ENCODE measurements at places on chromosomes 2 and 18.
A peak's percentile ranks its signal among the peaks of the same experiment; 100 is the strongest.

GRCh38 chr2:128374711-128375413 is 56.2 kb upstream of the HS6ST1 start:
- H3K36me3 ChIP-seq, result no peaks in the 10 kb centered on the region
- peak; percentile 2 for DNase-seq
- peaks cover 15% of the 10 kb centered on the region for H3K27me3 ChIP-seq
- H3K4me1 ChIP-seq, result peaks cover 35% of the 10 kb centered on the region
- no peak overlapping the region for H3K27ac ChIP-seq

DNA sequence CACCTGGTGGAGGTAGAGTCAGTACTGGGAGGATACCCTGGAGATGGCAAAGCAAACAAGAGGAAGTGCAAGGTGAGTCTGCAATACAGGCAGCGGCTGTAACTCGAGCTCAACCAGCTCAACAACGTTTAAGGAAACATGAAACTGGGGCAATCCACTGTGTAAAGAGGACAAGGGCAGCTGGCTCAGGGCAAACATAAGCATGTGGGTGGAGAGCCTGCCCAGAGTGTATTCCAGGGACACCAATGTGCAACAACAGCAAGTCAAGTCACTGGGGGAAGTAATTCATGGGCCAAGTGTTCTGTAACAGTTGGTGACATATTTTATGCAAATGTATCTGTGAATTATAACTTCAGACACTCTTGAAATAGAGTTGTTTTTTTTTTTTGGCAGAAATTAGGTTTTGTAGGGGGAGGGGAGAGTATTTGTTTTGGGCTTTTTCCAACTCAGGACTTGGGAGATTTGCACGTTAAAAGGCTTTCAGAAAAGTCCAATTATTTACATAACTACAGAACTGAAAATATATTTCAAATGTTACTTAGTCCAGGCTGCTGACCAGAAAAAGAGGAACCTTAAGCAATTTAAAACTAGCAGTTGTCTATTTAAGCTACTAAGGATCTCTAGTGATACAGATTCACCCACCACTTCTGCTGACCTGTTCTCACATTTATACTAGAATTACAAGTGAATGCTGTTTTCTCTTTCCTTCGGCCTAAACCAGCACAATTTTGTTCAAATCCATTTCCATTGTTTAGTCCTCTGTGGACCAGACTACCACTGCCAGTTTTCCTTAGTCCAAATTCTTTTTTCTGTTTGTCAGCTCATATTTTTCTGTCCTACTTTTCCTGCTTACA is 18.6 kb downstream of the NRXN1 start:
- H3K36me3 ChIP-seq, result no peaks in the 10 kb centered on the region
- no peak overlapping the region for H3K27ac ChIP-seq
- no peak overlapping the region for H3K4me3 ChIP-seq
- no peak for DNase-seq
- H3K4me1 ChIP-seq, result no peaks in the 10 kb centered on the region
- no peaks in the 10 kb centered on the region for H3K27me3 ChIP-seq

GRCh38 chr2:23690421-23691105 is 236.4 kb downstream of the ATAD2B start:
- H3K27me3 ChIP-seq, result no peaks in the 10 kb centered on the region
- no peak overlapping the region for H3K4me3 ChIP-seq
- H3K36me3 ChIP-seq, result no peaks in the 10 kb centered on the region

DNA sequence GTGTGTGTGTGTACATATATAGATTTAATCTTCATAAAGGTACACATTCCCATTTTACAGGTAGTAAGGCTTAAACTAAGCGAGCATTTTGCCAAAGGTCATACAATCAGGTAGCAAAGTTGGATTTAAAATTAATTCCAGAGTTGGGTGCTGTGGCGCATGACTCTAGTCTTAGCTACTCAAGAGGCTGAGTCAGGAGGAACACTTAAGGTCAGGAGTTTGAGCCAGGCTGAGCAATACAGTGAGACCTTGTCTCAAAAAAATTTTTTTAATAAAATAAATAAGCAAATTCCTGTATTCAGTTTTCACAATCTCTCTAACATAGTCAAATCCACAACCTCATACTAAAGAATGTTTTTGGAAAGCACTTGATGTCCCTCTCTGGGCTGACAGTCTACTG is 111.5 kb upstream of the LDLRAD4 start:
- H3K4me3 ChIP-seq, result no peak overlapping the region
- peaks cover 52% of the 10 kb centered on the region for H3K36me3 ChIP-seq
- H3K27me3 ChIP-seq, result no peaks in the 10 kb centered on the region
- DNase-seq, result no peak
- H3K4me1 ChIP-seq, result no peaks in the 10 kb centered on the region

- no peak overlapping the region for H3K4me3 ChIP-seq
- H3K27ac ChIP-seq, result no peak overlapping the region
- no peaks in the 10 kb centered on the region for H3K4me1 ChIP-seq
- H3K36me3 ChIP-seq, result no peaks in the 10 kb centered on the region
Observed at GRCh38 chr18:45566025-45566740, 49.1 kb upstream of the SLC14A2 start.

DNA sequence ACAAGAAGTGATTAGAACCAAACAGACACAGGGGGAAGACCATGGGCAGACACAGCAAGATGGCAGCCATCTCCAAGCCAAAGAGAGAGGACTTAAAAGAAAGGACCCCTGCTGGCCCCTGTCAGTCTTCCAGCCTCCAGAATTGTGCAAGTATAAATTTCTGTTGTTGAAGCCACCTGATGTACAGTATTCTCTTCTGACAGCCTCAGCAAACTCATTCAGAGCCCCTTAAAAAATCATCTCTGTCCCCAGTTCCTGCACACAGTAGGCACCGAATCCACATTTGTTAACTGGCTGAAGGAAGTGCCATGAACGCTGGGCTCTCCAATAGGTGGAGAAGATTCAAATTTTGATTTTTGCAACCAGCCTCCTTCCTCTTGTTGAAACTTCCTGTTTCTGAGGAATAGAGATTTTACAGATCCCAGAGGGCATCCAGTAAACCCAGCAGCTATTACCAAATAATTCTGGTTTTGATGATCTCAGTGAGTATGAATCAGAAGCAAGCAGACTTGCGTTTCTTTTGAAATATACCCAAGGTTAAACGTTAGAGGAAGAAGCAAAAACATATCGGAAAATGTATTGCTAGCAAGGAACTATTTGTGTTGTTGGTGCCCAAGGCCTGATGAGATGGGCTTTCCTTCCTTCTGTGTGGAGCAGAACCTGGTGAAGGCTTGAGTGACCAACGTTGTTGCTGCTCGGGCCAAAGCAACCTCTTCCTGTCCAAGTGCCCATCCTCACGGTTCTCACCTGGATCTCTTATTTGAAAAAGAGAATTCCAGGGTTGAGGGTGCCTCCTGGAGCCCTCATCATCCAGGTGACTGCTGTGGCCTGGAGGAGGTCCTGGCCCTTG is 47.7 kb upstream of the PLB1 start:
- H3K36me3 ChIP-seq, result no peaks in the 10 kb centered on the region
- H3K4me3 ChIP-seq, result no peak overlapping the region
- peak overlapping the region; percentile 34 for H3K27ac ChIP-seq
- no peak for DNase-seq

- DNase-seq, result no peak
- H3K27ac ChIP-seq, result no peak overlapping the region
- no peak overlapping the region for H3K4me3 ChIP-seq
- H3K4me1 ChIP-seq, result no peaks in the 10 kb centered on the region
Observed at GRCh38 chr2:183227176-183227575, 102.9 kb downstream of the NUP35 start.

DNA sequence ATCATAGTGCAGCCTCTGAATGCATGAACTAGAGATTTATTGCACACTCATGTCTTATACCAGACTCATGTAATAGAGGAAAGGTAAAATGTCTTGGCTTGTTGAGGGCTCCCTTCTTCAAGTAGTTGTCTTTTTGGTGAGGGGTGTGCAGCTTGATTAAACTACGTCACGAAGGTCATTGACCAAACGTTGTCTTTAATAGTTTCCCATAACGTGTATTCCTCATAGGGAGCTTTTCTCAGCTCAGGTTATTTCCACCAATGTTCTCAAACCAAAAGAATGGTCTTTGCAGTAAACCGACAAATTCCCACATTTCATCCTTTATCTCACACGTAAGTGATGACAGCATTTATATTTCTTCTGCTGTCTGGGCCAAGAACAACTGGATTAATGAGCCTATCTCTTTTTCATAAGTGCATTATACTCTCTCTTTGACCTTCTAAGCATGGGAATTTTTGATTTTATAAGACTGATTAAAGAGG is 547.7 kb upstream of the ZEB2 start:
- H3K27ac ChIP-seq, result no peak overlapping the region
- no peaks in the 10 kb centered on the region for H3K36me3 ChIP-seq
- no peak for DNase-seq

- DNase-seq, result no peak
- no peak overlapping the region for H3K4me3 ChIP-seq
- H3K27ac ChIP-seq, result no peak overlapping the region
- no peaks in the 10 kb centered on the region for H3K36me3 ChIP-seq
- no peaks in the 10 kb centered on the region for H3K4me1 ChIP-seq
- no peaks in the 10 kb centered on the region for H3K27me3 ChIP-seq
Observed at GRCh38 chr2:178782236-178782635, 25.0 kb downstream of the TTN start.

DNA sequence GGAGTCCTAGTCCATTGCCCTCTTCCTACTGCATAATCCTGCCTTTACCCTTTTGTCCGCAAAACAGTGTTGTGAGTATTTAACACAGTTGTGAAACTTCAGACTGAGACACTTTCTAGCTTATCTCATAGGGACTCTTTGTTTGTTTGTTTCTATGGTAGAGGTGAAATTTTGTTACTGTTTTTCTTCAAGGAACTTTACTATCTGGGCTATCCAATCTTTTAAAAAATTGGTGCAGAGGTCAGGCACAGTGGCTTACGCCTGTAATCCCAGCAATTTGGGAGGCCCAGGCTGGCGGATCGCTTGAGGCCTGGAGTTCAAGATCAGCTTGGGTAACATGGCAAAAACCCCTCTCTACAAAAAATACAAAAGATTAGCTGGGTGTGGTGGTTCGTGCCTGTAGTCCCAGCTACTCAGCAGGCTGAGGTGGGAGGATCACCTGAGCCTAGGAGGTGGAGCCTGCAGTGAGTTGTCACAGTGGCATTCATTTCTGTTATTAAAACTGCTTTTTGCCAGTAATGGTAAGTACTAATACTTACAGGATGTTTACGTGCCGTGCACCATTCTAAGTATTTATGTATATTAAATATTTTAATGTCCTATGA is 18.8 kb downstream of the GMCL1 start:
- no peaks in the 10 kb centered on the region for H3K4me1 ChIP-seq
- H3K27ac ChIP-seq, result no peak overlapping the region
- H3K27me3 ChIP-seq, result no peaks in the 10 kb centered on the region
- no peak overlapping the region for H3K4me3 ChIP-seq

DNA sequence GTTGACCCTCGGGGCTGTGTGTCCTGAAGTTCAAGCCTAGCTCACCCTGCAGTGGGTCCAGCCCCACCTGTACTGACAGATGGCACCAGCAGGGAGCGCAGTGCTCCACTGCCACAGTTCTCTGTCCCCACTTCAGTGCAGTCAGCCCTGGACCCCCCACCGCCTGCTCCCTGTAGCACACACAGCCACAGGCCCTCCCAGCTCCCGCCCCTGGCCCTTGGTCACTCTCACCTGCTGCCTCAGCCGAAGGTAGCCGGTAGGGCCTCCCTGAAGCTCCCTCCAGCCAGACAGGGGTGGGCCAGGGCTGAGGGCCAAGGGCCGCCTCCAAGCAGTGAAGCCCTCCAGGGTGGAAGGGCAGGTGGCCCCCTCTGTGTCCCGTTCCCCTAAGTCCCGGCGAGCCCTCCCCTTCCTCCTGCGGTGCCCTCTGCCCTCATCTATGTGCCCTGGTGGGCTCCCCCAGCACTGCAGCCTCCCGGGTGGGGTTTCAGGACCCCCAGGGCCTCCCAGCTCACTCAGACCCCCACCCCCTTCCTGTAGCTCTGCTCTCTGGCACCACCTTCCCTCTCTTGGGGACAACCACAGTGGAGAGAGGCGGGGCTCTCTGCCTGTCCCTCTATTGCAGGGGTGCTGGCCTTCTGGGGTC is 10.8 kb upstream of the ALPP start:
- H3K27ac ChIP-seq, result no peak overlapping the region
- H3K36me3 ChIP-seq, result no peaks in the 10 kb centered on the region
- peaks cover 20% of the 10 kb centered on the region for H3K4me1 ChIP-seq
- no peak for DNase-seq
- no peak overlapping the region for H3K4me3 ChIP-seq

DNA sequence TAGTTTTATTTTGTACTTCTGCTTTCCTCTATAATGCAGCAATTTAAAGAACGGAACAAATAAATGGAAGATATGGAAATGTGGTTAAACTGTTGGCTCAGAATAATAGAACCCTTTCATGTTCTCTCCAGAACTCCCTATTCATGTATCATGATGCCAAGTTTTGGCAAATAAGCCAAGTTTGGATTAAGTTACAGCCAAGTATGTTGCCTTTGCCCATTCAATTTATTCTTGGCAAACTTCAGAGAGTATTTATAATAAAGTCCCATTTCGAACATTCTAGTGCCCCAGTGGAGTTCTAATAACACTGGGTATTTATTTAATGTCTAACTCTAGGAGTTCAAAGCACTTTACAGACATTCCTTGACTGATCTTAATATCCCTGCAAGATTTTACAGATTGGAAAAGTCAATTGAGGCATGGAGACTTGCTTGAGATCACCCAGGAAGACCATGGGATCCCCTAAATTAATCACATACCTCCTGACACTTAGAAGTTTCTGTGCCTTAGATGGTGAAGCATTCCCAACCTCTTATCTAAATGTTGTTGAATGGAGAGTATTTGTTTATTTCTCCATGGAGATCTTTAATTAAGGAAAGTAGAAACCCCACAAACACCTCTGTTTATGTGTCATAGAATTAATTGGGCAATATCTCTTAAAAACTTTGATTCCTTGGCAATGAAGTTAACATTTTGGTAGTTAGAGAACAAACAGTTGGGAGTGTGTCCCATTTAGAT is 106.7 kb downstream of the ACKR3 start:
- no peak for DNase-seq
- no peaks in the 10 kb centered on the region for H3K36me3 ChIP-seq
- H3K27me3 ChIP-seq, result no peaks in the 10 kb centered on the region
- H3K4me3 ChIP-seq, result no peak overlapping the region
- H3K27ac ChIP-seq, result no peak overlapping the region

DNA sequence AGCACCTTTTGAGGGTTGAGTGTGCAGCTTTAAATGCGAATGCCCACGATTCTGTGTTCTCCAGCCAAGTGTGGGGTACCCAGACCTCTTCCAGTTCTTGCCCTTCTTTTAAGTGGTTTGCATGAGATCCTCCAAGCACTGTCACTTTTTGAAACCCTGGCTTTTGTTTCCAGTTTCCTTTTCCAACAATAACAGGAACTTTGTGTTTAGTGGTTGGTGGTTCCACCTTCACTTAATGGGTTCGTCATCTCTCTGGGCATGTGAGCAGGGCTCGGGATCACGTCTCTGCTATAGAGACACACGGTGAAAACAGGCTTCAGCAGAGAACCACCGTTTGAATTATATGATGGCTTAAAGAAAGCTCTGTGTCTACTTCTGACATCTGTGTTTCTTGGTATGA is 197.6 kb downstream of the LDLRAD4 start:
- no peak overlapping the region for H3K27ac ChIP-seq
- no peaks in the 10 kb centered on the region for H3K27me3 ChIP-seq
- no peak overlapping the region for H3K4me3 ChIP-seq
- no peak for DNase-seq

GRCh38 chr2:44135771-44136170 is 32.9 kb upstream of the PPM1B start:
- no peak for DNase-seq
- no peaks in the 10 kb centered on the region for H3K27me3 ChIP-seq
- no peak overlapping the region for H3K4me3 ChIP-seq
- no peak overlapping the region for H3K27ac ChIP-seq
- no peaks in the 10 kb centered on the region for H3K4me1 ChIP-seq

GRCh38 chr2:65767946-65768345 is 335.5 kb upstream of the SPRED2 start:
- no peaks in the 10 kb centered on the region for H3K27me3 ChIP-seq
- no peak for DNase-seq
- H3K4me1 ChIP-seq, result no peaks in the 10 kb centered on the region
- no peaks in the 10 kb centered on the region for H3K36me3 ChIP-seq
- no peak overlapping the region for H3K27ac ChIP-seq
- no peak overlapping the region for H3K4me3 ChIP-seq

All from natural killer cell (primary cell).